Activated CD8-positive, alpha-beta memory T cell treated with anti-CD3 and anti-CD28 coated beads for 1 hour (primary cell): ENCODE measurements at places on chromosomes 1 and 21.

- DNase-seq: no peak
Measured at GRCh38 chr1:15186073-15186845, 32.7 kb downstream of the TMEM51 start.

GRCh38 chr1:178019208-178019607 lies 49.4 kb upstream of the SEC16B start:
- DNase-seq: no peak

DNA sequence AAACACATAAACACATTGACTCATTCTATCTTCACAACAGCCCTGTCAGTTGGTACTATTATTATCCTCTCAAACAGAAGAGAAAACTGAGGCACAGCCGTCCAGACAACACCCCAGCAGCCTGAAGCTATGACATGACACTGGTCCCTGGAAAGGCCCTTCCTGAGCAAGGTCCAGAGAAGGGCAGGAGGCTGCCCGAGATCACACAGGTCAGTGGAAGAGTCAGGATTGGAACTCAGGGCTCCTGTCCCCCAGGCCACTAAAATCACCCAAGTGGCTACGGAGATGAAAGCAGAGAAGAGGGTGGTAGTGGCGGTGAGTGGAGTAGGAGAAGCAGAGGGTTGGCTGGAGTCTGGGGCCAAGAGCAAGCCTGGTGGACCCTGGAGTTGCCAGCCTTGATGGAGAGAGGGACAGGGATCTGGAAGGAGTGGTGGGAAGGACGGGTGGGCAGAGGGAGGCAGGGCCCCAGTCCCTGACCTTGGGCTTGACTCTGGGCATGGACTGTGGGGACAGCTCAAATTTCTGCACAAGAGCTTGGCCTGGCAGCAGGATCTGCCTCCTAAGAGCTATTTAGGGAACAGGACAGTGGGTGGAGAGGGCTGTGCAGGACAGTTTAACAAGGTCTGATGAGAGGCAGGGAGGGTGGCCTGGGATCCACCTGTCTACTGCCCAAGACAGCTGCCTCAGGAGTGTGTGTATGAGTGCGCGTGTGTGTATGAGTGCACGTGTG lies 15.8 kb downstream of the MYOM3 start:
- DNase-seq: no peak

DNA sequence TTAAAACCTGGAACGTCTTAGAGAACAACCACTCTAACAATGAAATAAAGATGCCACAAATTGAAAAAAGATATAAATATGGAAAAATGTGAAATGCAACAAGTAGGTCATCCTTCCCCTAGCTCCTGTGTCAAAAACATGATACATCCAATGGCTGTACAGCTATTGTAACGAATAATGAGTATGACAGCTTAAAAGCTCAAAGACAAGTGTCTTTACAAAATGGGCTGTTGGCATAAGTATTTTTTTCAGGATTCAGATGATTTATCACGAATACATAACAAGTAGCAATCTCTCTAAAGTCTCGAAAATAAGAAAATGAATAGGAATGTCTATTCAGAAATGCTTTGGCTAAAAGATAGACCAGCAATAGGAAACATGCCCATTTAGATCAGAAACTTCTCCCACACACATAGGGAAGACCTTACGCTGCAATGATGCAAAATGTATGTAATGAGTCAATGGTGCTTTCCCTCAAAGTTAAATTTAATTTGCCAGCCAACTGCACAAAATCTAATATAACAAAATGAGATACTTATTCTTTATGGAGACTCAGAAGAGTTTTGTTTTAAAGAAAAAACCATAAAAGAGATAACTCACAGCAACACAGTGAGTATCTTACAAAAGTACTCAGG lies 8.3 kb downstream of the TGFBR3 start:
- no peak for DNase-seq

- DNase-seq: no peak
Measured at GRCh38 chr1:198241553-198241952, 84.8 kb downstream of the NEK7 start.

DNA sequence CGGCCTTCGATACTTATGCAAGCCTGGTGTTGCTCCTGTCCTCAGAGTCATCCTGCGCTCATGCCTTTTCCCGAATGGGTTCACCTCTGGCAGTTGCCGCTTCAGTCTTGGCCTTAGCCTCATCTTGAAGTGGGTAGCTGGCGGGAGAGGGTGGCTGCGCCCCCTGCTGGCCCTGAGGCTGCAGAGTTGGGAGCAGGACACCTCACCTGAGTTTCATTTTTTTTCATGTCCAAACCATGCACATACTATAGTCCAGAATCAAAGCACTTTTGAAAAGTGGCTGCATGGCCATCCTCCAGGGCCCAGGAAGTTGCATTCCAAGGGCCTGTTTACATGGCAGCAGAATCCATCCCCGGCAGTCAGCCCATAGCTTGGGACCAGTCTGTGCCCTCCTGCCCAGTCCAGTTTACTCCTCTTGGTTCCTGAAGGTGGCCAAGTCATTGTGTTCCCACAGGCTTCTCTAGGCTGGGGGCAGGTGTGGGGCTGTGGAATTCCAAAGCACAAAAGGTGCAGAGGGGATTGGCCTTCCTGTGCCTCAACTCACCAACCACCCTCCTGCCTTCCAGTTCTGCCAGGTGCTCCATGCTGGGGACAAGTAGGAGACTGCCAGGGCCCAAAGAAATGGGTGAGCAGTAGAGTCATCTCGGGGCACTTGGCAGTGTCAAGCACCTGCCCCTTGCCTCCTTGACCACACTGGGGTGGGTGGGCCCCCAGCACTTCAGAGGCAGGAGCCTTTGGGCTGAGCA lies 44.0 kb downstream of the YARS1 start:
- peak; percentile 65 for DNase-seq

- DNase-seq: no peak
Measured at GRCh38 chr21:38438462-38438893, 59.8 kb downstream of the ERG start.

DNA sequence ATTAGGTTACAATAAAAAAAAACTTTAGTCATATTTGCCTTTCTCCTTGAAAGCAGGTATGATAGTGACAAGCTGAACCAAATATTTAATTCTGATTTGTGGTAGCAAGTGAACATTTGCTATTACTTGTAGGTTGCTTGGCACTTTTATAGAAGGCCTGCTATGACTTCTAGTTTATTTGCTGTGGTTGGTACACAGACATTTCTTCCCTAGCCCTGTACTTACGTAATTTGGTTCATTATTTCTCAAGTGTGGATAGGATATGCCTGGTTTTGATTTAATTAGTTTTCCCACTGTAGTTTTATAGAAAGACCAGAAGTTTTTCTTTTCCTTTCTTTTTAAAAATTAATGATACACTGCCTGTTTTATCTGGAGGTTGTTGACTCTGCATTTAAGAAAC lies 55.9 kb downstream of the PPP2R5A start:
- no peak for DNase-seq

- DNase-seq: no peak
Measured at GRCh38 chr1:30611741-30612309, 111.6 kb downstream of the MATN1 start.

GRCh38 chr1:217343907-217344306 lies 287.0 kb downstream of the GPATCH2 start:
- DNase-seq: no peak

- no peak for DNase-seq
Measured at GRCh38 chr1:230703679-230704385, 10.1 kb downstream of the AGT start.

GRCh38 chr1:192927496-192927895 lies 118.7 kb downstream of the RGS2 start:
- DNase-seq: no peak

GRCh38 chr1:180085331-180085730 lies 69.3 kb upstream of the QSOX1 start:
- no peak for DNase-seq

DNA sequence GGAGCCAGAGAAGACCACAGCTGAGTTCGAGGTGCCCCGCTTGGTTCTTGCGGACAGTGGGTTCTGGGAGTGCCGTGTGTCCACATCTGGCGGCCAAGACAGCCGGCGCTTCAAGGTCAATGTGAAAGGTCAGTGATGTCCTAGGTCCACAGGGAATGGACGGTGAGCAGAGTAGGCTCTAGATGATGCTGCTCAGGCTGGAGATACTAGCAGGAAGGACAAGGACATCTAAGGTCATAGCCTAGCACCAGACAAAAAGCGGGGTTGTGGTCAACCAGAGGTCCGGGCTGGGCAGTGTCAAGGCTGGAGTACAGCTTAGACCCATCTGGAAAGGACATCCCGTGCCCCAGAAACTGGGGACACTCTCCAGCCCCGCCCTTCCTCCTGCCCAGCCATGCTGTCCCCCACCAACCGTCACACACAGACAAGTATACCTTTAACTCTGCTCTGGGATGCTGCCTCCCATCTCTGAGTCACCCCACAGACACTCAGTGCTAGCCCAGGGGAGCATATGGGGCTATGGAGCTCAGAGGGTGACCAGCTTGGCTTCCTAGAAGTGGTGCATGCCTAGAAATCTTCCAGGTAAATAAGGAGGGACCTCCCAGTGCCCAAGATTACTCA lies 8.7 kb downstream of the TIE1 start:
- no peak for DNase-seq

DNA sequence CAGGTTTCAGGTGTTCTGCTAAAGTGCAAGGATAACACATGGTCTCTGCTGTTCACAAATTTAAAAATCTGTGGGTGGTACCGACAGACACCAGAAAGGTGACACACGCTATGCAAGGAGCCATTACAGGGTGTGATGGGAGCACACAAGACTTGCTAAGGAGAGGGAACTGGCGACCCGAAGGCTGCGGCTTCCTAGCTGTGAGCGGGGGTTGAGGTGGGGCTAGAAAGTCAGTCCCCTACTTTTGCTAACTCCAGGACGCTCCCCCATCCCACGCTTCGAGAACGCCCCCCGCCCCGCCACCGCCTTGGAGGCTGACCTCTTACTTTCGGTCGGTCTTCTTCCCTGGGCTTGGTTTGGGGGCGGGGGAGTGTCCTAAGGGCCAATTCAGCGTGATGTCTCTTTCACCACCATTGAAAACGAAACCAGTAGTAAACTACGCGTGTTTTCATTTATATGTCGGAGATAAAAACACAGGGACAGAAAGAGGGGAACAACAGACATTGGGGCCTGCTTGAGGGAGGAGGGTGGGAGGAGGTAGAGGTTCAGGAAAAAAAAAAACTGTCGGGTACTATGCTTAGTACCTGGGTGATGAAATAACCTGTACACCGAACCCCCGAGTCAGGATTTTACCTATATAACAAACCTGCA lies 1.1 kb downstream of the CKS1B start:
- peak; percentile 27 for DNase-seq

GRCh38 chr1:92858564-92859399 lies 26.9 kb downstream of the RPL5 start:
- peak; percentile 19 for DNase-seq

DNA sequence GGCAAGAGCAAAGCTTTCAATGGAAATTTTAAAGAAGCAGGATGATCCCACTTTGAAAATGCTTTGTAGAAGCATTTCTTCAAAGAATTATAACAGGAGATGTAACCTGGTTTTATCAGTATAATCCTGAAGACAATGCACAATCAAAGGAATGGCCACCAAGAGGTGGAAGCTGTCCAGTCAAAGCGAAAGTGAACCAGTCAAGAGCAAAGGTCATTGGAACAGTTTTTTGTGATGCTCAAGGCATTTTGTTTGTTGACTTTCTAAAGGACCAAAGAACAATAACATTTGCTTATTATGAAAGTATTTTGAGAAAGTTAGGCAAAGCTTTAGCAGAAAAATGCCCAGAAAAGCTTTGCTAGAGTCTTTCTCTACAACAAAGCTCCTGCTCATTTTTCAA lies 5.5 kb upstream of the CD84 start:
- DNase-seq: no peak

GRCh38 chr1:160207771-160208556 lies 2.8 kb downstream of the PEA15 start:
- DNase-seq: no peak

DNA sequence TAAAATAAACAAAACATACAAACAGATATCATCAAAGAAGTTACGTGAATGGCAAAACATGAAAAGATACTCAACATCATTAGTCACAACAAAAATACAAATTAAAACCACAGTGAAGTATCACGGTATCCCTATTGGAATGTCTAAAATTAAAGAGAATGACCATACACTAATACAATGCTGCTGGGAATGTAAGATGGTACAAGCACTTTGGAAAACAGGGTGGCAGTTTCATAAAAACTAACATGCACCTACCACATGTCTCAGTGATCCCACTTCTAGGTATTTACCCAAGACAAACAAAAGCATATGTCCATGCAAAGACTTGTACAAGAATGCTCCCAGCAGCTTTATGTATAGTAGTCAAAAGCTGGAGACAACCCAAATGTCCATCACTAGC lies 69.1 kb downstream of the HSF2BP start:
- DNase-seq: no peak

GRCh38 chr1:8727809-8728213 lies 89.6 kb downstream of the RERE start:
- DNase-seq: no peak

DNA sequence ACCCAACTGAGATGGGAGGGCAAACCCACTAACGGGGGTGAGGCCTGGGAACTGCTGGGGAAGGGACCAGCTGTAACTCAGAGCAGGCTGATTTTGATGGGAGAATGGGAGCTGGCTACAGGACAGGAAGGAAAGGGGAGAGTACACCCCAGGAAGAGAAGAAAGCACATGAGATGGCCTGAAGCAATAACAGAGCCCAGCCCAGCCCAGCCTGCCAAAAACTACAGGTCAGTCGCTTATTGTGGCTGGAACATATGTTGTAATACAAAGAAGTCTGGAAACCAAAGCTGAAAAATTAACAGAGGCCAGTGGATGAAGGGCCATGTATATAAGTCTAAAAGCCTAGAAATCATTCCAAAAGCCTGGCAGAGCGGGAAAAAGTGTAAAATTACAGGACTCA lies 1.6 kb downstream of the ITLN2 start:
- no peak for DNase-seq

DNA sequence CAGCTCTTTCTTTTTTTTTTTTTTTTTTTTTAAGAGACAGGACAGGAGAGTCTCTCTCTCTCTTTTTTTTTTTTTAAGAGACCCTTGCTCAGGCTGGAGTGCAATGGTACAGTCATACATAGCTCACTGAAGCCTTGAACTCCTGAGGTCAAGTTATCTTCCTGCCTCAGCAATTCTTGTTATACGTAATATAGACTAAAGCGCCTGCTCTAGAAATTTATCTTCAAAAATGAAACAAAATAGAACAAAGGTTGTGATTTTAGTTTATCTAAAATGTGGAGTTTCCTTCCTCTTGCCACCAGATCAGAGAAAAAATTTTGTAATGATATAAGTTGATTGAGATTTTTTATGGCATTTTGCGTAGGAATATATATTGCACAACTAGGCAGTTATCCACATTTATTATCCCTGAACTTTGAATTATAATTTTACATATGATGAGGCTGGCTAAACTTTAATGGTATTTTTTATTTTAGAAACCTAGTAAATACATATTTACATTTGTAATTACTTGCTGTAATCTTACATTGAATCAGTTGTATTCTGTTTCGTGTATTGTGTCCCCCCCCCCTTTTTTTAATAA lies 44.2 kb downstream of the MTF2 start:
- no peak for DNase-seq

GRCh38 chr1:211280910-211281309 lies 21.7 kb downstream of the RCOR3 start:
- DNase-seq: no peak

- no peak for DNase-seq
Measured at GRCh38 chr1:18703041-18703621, 72.5 kb downstream of the PAX7 start.
